ENCODE measurements at places on chromosomes 11 and 22.
A peak's percentile ranks its signal among the peaks of the same experiment; 100 is the strongest.

DNA sequence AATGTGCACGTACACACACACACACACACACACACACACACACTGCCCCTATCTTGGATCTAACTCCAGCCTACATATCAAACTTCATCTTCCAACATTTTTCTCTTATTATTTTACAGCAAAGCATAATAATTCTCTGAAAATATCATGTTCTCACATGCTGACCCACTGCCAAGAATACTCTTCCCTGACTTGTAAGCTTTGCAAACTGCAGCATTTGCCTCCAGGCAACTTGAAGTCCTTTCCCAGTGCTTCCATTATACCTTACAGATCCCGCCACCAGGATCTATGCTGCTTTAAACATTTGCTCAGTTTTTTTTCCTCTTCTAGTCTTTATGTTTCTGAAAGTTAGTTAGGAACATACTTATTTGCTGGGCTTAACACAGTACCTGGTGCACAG is 483.3 kb upstream of the ARHGAP42 start:
- no peak for DNase-seq

DNA sequence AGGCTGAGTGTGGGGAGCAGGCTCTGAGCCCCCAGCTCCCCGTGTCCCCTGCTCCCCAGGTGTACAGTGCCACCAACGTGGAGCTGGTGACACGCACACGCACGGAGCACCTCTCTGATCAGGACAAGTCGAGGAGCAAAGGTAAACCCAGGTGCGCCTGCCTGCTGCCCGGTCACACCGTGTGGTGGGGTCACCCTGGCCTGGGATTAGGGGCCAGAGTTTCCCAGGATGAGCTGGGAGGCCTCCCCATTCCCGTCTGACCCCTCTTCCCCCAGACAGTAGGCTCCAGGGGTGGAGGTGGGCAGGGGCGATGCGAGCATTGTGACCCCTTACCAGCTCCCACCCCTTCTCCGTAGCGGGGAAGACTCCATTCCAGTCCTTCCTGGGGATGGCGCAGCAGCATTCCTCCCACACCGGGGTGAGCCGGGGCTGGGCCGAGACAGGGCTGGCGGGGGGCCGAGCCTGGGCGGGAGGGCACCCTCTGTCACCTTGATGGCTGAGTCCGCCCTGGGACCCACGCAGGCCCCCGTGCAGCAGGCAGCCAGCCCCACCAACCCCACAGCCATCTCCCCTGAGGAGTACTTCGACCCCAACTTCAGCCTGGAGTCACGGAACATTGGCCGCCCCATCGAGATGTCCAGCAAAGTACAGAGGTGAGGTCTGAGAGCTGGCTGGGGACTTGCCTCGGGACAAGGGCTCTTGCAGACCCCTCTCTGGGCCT is 3.7 kb upstream of the SSH3 start:
- no peak for DNase-seq

- DNase-seq = no peak
These were observed 125.8 kb upstream of the ARHGAP42 start for GRCh38 chr11:100561323-100561722.

DNA sequence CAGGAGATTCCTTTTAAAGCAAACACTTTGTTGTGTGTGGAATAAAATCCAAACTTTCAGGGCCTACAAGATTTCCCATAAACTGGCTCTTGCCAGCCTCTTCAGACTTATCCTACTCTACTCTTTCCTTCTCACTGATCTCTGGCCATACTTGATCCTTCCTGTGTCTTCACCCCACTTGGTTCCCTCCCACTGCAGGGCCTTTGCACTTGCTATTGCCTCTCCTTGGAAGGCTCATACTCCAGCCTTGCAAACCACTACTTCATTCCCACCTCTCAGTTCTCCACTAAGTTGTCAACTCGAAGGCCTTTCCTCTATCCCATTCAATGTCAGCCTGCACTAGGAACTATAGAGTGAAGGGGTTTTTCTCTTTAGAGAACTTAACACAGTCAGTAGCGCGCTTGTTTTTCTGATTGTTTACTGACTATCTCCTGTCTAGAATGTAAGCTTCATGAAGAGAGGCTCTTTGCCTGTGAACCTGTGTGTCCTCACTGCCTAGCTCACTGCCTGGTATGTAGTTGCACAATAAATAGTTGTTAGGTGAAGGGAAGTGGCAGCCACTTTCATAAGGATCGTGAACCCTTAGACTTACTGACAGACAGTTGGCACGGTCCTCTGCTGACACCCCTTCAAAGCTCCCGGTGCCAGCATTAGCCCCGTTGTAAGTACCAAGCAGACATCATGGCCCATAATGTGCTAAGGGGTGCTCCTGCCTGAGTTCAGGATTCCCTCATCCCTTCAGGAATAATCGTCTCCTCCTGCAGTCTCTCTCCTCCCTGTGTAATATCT is 833 bp upstream of the ME3 start:
- DNase-seq = no peak

- DNase-seq = no peak
These were observed 13.4 kb downstream of the PRDM11 start for GRCh38 chr11:45159781-45160365.

DNA sequence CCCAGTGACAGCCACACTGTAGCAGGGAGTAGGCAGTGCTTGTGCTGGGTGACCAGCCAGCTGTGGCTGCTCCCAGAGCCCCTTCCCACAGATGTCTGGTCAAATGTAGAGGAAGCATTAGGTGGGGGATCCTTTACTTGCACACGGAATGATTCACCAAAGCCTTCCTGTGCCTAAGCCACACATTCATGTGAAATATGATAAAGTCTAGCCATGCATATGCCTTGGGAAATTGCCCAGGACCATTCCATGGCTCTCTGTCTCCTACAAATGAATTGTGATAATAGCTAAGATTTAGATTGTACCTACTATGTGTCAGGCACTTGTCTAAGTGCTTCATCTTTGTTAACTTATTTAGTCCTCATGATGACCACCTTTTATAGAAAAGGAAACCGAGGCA is 217.5 kb upstream of the E2F8 start:
- no peak for DNase-seq

DNA sequence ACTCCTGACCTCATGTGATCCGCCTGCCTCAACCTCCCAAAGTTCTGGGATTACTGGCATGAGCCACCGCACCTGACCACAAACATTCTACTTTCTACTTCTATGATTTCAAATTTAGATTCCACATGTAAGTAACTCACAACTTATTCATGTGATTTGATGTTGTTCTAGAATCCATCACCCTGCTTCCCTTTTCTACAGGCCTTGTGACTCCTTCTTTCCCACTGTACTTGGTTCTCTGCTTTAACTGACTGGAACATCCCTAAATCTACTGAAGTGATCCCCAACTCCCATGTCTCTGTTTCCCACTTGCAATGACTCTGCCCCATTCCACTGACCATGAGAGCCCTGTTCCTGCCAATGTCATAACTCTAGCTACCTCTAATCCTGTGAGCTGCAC is 25.7 kb upstream of the MRPL17 start:
- DNase-seq = no peak

GRCh38 chr22:25131198-25131887 is 68.3 kb upstream of the CRYBB3 start:
- DNase-seq = peak; percentile 50

GRCh38 chr11:18669219-18669596 is 29.4 kb upstream of the TMEM86A start:
- no peak for DNase-seq

DNA sequence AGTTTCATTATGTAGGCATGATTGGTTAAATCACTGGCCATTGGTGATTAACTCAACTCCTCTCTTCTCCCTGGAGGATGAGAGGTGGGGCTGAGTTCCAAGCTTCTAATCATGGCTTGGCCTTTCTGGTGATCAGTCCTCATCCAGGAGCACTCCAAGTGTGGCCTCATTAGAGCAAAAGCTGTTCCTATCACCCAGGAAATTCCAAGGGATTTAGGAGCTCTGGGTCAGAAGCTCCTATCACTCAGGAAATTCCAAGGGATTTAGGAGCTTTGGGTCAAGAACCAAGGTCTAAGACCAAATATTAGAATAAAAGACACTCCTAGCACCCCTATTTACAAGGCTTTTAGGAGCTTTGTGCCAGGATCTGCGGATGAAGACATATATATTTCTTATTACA is 168.0 kb upstream of the BDNF start:
- DNase-seq = no peak

GRCh38 chr11:111097191-111097590 is 148.3 kb upstream of the POU2AF2 start:
- DNase-seq = peak; percentile 35

DNA sequence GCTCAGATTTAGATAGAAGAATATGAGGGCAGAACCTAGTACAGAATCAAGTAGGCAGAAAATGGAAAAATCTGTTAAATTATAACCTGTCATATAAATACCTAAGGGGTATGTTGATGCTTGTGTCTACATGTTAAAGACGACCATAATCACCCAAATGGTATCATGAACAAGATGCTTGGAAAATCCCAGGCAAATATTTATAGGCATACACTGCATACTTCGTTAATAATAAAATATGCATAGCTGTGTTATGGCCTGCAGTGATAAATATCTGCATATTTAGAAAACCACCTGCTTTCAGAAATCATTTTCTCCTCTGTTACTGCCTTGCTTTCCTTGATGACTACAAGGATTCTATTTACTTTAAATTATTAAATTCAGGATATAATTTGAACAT is 18.9 kb upstream of the DDX10 start:
- no peak for DNase-seq

GRCh38 chr11:109728056-109728455 is 306.1 kb downstream of the C11orf87 start:
- peak; percentile 25 for DNase-seq

DNA sequence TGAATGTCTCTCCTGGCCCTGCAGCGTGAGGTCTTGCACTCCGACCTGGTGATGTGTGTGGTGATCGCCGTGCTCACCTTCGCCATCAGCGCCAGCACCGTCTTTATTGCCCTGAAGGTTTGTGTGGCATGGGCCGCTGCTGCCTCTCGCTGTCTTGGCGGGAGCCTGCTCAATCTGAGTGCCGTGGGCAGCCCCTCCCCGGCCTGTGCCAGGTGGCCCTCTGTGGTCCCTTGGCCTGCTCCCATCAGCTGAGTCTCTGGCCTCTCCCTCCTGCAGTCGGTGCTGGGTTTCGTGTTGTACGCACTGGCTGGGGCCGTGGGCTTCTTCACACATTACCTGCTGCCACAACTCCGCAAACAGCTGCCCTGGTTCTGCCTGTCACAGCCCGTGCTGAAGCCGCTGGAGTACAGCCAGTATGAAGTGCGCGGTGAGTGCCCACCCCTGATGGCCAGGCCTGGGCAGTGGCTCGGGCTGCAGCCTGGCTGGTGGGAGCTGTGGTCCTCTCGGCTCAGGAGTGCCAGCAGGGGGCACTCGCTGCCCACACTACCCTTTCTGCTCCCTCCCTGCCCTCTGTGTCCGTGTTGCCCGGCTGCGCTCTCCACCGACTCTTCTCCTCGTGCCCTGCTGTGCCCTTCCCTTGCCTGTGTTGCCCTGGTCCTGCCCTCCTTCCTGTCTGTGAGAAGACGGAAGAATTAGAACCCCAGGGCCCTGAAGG is 10.2 kb downstream of the PCNX3 start:
- peak; percentile 66 for DNase-seq

DNA sequence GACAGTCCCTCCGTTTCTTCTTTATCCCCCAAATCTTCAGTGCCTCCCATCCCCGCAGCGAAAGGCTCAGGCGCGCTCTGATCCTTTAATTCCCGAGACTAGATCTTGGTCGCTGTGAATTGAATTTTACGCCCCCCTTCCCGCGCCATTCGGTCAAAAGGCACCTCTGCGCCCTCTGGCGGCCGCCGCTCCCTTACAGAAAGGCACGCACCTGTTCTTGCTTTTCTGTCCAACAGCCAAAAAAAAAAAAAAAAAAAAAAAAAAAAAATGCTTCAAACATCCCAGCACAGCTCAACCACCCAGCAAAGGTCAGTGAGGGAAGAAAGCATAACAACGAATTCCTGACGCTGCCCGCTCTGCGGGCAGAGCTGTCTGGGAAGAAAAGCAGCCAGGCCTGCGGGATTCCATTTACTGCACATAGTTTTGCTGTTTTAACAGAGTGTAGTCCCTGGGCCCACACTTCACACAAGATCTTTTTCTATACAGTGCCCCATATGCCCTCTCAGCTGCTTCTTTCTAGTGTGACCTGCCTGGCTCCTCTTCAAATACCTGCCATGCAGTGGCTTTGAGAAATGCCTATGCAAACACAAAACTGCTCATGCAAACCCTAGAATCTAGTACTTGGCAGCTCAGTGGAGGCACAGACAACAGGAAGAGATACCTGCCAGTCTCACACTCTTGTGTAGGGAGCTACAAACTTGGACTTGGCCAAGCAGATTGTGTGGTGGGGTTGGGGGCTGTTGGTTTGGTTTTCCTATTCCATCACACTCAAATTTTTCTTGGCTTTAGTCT is 1.3 kb upstream of the ESAM start:
- peak; percentile 94 for DNase-seq

- DNase-seq = no peak
These were observed 517.3 kb downstream of the TBC1D22A start for GRCh38 chr22:47279746-47280145.

GRCh38 chr11:70233511-70233934 is 30.4 kb downstream of the FADD start:
- no peak for DNase-seq

GRCh38 chr22:44538518-44539315 is 40.7 kb upstream of the RTL6 start:
- no peak for DNase-seq

DNA sequence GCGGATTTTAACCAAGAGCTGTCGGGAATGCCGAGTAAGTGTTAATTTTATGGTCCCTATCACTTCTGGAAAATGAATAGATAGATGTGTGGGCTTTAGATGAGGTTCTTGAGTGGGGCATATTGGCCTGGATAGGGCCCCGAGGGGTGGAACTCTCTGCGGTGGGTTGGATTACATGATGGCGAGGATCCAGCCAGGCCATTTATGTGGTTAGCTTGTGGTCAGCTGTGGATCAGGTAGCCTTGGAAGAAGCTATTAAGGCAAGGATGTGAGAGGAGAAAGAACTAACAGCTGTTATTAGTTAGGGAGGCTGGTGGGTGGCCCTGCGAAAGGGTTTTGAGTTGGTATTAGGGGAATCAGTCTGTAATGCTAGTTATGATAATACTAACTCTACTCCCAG is 268.4 kb downstream of the NELL1 start:
- DNase-seq = no peak

DNA sequence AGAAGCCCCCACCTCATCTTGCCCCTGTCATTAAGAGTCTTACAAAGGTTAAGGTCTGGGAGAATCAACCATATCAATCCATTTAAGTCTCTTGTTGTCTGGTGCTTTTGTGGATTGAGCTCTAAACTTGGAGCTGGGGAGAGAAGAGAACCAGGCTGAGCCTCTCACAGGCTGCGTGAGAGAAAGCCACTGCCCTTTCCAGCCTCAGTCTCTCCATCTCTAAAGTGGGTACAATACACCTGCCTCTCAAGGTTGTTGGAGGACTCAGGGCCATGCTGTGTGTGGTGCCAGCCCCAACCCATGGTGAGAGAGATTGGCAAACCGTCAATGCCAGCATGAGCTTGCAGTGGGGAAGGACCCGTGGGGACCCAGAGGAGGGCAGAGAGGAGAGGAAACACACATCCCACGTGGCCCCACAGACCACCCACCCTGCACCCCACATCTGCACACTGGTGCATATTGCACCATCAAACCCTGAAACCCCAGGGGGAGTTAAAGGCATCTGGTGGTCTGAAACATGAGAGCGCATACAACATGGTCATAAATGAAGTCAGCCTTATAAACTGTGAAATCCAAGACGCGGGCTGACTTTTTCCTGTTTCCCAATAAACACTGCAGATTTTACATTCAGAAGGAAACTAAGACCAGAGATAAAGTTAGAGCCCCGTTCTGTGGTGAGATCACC is 27.5 kb upstream of the FBLN1 start:
- DNase-seq = no peak
